ENCODE measurements at places on chromosomes 3 and 15. TPM values are rescaled to one million over a fixed set of nuclear protein-coding genes. Genes with fewer than 3 reads are reported as not detected.

Gene TRH
- not detected for total RNA-seq

Gene PIGBOS1
- 8.7 TPM for total RNA-seq

Gene ANKDD1A
- 3.2 TPM for total RNA-seq

Gene CCDC33
- not detected for total RNA-seq

Gene SH2D7
- not detected for total RNA-seq

Gene RASA2
- total RNA-seq, result 11.8 TPM

Gene ACTC1
- not detected for total RNA-seq

Gene PDZRN3
- total RNA-seq, result 0.79 TPM

Gene MKRN2
- 22.9 TPM for total RNA-seq

Gene GRM7
- not detected for total RNA-seq

Gene STRA6
- total RNA-seq, result 0.26 TPM

DNA sequence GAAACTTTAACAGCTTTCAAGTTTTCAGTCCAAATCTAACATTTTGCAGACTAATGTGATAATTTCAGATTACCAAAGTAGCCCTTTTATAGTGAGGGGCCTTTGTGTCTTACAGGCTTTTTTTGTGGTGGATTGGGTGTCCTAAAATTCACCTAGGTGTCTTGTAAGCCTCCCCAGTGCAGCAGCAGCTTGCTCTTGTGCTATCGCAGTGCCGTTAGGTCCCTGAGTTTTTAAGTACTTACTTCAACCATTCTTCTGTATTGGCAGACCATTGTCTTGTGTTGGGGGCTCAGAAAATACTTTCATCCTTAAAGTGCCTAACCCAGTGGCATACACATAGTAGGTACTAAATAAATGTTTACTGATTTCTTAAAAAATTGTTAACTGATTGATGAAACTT lies 2.1 kb downstream of the PDE8A start:
- no peak for DNase-seq

GRCh38 chr3:87082796-87083440 lies 92.0 kb upstream of the VGLL3 start:
- DNase-seq, result peak; percentile 72

GRCh38 chr3:63386568-63386967 lies 108.5 kb downstream of the SYNPR start:
- no peak for DNase-seq

- no peak for DNase-seq
Measured at GRCh38 chr3:35677797-35678196, 38.5 kb downstream of the ARPP21 start.

DNA sequence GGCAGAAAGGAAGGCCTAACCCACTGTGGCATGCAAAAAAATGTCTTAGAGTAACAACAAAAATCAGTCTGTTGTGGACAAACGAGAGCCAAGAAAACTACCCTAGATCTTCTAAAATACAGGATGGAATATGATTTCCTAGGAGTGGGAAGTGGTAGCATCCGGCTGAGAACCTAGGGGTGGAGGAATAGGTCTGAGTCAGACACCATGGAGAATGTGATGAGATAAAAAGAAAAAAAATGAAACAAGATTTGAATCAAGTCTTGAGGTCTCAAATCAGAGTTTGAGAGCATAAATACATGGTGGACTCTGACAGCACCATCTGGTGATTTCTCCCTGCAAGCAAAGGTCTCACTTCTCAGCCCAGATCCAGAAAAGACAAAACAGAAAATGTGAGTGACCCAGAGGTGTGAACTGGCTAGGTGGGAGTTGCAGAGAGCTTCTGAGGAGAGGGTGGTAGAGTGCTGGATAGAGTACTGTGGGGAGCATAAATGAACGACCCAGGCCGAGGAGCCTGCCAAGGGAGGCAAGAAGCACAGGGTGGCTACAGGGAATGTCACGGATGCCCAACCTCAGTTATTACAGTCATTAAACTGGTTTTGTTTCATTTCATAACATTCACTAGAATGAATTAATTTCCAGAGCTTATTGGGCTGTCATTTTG lies 27.6 kb upstream of the VEPH1 start:
- DNase-seq, result no peak

DNA sequence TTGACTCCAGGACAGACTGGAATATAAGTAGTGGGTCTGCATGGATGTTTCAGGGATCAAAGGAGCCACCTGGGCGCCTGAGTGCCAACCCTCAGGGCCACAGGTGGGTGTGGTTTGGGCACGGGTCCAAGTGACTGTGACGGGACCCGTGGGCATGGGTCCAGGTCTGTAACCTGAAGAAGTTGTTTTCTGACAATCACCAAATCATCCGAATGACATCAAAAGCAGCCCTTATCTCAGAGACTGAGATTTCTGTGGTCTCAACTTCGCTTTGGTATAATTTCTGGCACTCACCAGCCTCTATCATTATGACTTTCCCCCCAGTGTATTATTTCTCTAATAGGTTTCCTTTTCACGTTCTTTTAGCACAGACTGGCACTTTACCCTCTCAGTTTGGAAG lies 24.4 kb downstream of the RLBP1 start:
- DNase-seq, result peak; percentile 25

DNA sequence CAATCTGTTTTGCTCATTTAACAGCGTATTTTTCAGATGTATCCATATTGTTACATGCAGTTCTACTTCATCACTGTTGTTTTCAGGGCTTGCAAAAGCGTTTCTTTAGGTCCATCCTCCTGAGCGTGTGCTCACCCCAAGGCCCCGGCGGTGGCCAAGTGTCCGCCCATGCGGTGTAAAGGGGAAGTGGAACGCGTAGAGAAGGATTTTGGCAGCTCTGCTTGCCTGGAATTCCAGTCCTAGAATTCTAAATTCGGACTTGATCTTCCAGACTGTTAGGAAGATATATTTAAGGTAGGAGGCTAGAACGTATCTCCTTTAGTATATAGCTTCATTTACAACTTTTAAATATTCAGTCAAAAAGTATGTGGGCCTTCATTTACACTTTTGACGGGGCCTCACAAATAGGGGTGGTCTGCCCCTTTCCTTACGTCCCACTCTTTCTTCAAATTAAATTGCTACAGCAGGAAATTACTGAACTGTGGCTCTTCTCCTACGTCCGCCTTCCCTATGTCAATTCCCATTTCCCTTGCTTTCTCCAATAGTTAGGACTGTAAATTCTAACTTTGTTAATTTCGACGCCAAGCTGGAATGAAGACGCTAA lies 609 bp upstream of the TBC1D23 start:
- DNase-seq, result no peak

DNA sequence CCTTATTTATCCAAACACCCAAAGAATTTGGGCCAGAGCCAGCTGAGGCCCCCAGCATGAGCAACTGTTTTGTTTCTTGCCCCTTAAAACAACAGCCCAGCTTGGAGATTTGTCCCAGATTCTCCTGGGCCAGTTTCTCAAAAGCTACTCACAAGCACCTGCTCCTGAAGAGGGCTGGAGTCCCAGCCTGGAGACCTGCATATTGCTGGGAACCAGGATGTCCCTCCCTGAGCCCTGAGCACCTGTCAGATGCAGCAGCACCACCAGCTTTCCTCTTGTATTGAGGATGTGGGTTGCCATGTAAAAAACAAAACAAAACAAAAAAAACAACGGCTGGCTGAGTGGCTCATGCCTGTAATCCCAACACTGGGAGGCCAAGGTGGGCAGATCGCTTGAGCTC lies 7.0 kb upstream of the RFT1 start:
- no peak for DNase-seq

DNA sequence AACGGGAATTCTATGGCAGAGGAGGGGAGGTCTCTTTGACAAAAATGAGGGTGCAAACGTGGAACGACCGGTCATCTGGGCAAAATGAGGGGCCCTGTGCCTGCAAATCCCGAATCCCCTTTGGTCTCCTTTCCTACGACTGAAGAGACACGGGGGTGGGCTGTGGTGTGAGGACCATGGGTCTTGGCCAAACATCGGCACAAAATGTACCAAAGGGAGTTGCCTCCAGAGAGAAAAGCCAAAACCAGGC lies 498 bp downstream of the ZNF280D start:
- no peak for DNase-seq

DNA sequence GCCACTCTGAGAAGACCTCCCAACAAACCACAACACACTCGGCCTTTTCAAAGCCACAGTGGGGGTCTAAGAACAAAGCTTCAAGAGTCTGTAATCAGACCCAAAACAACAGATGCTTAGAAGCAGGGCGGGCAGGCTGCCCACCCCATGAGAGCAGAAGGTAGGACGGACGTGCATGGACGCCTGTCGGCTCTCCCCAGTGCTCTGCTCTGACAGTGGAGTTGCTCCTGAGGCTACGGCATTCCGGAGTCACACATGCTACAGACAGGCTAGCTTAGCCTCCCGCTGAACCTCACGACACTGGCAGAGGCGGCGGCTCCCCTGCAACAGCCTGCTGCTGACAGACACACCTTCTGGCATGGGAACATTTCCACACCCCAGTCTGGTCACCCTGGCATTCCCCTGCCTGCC lies 33.5 kb downstream of the SLCO2A1 start:
- no peak for DNase-seq

GRCh38 chr3:35793667-35794066 lies 154.3 kb downstream of the ARPP21 start:
- DNase-seq, result no peak

- no peak for DNase-seq
Measured at GRCh38 chr3:198030726-198031125, 70.7 kb downstream of the LMLN start.

- DNase-seq, result no peak
Measured at GRCh38 chr3:187197335-187197649, at the start of gene RTP1. RTP1 (plus strand) TSS chr3:187197486; CDS start chr3:187197516, 30 bp downstream.

DNA sequence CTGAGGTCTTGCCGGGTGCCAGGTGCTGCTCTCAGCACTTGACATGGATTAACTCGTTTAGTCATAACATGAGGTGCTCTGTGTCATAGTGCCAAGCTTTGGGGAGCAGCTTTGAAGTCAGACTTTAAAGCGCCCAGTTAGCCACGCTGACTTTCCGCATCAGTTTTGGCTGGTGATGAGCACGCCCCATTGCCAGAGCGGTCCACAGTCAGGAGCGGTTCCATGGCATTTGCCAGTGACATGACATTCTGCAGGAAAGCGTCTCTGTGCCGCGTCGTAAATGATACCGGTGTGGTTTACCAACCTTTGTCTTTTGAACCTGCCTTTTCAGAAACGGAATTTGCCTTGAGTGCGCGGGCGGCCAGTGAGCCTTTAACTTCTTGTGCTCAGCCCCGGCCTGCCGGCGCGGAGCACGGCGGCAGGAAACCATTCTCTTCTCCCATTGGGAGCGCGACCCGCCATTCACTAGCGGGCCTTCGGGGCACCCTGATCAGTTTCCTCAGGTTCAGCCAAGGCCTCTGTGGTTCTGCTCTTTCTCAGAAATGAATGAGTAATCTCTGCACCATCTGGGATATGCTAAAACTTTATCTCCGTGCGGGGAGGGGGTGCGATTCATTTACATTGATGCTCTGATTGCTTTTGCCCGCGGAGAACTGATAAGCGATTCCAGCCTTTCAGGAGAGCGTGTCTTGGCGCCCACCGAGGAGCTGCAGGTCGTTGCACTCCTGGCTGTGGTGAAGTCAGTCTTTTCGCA lies 1.7 kb upstream of the SLC2A2 start:
- peak; percentile 78 for DNase-seq

DNA sequence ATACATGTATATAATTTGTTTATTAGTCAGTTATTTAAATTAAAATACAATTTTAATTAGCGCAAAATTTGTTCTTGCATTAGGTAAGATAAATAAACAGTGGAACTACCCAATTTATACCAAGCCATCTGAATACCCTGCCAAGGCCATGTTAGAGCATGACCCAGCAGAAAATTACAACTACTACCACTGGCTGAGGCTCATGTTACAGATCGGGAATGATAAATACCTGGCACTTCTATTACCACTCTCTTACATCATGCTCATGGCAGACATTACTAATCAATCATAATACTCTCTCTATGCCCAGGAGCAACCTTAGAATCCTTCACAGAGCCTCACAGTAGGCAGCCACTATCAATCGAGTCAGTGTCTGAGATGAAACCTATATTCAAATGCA lies 21.2 kb upstream of the LMOD3 start:
- DNase-seq, result peak; percentile 66

GRCh38 chr3:29502771-29503170 lies 221.9 kb downstream of the RBMS3 start:
- DNase-seq, result no peak

GRCh38 chr15:46344915-46345314 lies 710.1 kb downstream of the SQOR start:
- no peak for DNase-seq

DNA sequence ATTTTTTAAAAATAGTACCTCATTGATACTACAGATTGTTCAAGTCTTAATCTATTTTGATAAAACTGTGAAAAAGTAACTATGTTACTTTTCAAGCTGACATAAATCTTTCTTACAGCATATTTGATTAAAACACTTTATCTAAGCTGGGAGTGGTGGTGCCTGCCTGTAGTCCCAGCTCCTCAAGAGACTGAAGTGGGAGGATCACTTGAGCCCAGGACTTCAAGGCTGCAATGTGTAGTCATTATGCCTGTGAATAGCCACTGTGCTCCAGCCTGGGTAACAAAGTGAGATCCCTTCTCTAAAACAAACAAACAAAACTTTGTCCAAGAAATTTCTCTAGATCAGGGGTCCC lies 59.6 kb upstream of the NEDD4 start:
- DNase-seq, result no peak

GRCh38 chr15:45387380-45388007 lies 9.2 kb upstream of the GATM start:
- DNase-seq, result peak; percentile 64

DNA sequence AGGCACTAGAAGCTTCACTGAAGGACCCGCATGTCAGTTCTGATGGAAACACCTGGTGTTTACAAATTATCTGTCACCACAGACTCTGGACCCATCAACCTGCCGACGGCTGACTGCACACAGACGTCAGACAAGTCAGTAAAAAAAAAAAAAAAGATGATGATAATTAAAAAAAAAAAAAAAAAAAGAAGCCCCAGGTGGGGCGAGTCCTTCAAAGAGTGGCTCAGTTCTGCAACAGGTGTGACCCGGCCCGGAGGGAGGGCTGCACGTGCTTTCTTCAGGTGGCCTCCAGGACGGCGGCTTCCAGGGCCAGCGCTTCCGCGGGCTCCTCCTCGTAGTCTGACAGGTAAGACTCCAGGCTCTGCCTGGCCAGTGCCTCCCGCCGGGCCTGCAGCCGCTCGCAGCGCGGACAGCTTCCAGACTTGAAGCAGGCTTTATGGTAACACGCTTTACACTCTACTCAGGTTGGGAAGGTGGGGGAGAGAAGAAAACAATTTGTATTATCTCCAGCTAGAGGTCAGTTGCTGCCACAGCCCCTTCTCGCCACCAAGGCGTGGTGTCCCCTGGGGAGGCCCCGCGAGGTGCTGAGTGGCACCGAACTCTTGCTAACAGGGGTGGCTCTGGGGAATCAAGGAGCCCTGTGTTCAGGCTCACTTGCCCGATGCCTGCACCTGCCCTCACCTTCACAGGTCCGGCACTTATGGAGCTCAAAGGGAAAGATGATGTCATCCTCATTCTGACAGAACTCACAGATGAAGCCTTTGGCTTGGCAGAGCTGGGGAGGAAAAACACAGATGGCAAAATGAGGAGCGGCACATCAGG lies 61.8 kb downstream of the RUBCN start:
- no peak for DNase-seq

GRCh38 chr3:88141458-88142083 lies 8.2 kb upstream of the C3orf38 start:
- peak; percentile 80 for DNase-seq

DNA sequence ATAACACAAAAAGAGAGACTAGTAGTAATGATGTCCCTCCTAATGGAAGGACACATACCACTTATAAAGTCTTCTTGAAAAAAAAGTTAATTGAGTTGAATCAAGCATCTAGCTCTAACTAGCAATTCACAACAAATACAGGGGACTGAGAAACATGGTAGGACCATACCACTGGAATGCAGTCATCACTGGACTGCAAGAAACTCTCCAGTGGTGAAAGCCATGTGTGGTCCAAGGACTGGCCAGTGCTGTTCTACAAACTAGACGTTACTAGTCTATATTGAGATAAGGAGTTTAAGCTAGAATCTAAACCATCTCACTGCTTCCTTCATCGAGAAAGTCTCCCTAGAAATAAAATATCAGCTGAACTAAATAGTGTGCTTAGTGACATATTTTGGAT lies 16.7 kb downstream of the FBN1 start:
- no peak for DNase-seq

All from bronchial epithelial cell (primary cell).